Endothelial cell (in vitro differentiated cells): ENCODE measurements at places on chromosomes 5 and 9.

DNA sequence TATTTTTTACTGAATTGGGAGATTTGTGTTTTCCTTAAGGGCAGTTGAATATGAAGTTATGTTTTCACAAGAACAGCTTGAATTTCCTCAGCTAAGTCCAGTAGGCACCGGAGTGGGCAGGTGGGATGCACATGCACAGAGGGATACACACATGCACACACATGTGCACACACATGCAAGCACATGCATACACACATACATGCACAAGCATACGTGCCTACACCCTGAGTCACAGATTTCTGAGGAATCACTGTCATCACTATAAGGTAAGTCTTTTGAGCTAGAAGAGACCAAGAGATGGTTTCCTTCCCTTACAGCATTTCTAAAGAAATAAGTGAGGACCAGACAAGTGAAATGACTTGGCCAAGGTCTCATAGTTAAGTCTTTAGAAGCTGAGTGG lies 8.7 kb downstream of the ENTREP1 start:
- no peak for DNase-seq

DNA sequence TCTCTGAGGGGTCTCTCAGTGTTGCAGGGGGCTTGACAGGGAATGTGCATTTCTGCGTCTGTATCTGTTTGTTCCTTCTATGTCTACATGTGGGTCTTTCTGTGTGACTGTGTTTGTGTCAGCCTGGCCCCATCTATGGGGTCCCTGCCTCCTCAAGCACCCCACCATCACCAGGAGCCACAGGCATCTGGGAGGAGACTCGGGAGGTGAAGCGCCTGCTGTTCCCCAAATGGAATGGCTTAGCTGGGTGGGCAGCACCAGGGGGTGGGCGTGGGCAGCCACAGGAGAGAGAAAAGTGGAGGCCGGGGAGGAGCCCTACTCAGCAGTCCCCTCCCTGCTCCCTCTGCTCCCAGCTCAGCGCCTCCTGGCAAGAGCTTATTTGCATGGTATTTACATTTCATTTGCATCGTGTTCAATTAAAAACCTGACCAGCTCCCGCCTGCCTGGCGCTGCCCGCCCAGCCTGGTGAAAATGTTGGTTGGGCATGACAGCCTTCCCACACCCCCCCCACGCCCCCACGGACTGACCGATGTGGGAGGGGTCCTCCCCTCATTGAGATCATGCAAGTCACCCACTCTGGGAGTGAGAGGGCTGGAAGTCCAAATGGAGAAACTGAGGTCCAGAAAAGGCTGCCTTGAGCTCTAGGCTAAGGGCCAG lies 50.5 kb downstream of the CXXC5 start:
- peak; percentile 71 for DNase-seq

- peak; percentile 7 for DNase-seq
Observed at GRCh38 chr5:43193181-43193893, 1.3 kb downstream of the NIM1K start.

- no peak for DNase-seq
Observed at GRCh38 chr9:134144801-134145200, 8.9 kb downstream of the WDR5 start.

DNA sequence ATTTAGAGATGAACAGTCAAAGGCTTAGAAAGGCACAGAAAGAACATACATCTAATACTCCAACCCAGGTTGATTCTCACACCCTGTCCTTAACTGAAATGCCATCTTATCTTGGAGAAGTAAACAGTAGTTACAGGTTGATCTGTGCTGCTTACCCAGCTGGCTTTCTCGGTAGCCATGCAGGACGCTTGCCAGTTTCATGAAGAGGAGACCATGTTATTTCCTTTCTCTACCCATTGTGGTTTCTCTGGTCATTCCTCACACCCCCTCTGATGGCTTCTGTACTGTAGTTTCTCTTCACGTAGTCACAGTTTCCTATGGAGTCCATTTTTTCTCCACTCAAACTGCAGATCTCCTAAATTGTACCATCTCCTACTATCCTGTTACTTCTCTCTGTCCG lies 206.0 kb downstream of the SGCD start:
- DNase-seq: no peak

- no peak for DNase-seq
Observed at GRCh38 chr5:112737070-112737462, 619 bp upstream of the APC start.

GRCh38 chr5:150517272-150518152 lies 9.6 kb downstream of the NDST1 start:
- no peak for DNase-seq

DNA sequence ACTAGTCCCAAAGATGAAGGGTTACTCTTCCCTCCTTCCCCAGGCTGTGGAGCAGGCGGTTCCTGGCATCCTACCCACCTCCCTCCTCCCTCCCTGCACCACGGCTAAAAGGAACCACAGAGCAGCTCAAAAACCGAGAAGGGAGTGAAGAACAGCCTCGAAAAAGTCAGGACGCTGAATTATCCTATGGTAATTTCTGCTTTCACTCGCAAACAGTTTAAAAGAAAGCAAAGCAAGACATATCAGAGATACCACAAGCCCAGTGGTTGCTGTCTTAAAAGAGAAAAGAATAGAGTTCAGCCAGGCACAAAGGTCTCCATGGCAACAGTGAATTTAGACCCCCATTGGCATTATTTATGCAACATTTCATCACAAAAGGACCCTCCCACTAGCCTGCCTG lies 315.4 kb downstream of the CTNND2 start:
- peak; percentile 29 for DNase-seq

- no peak for DNase-seq
Observed at GRCh38 chr9:94901019-94901363, 174.5 kb downstream of the AOPEP start.

- DNase-seq: no peak
Observed at GRCh38 chr9:137157618-137158415, 12.0 kb downstream of the LRRC26 start.

GRCh38 chr9:134544388-134545214 lies 97.0 kb upstream of the COL5A1 start:
- DNase-seq: no peak

DNA sequence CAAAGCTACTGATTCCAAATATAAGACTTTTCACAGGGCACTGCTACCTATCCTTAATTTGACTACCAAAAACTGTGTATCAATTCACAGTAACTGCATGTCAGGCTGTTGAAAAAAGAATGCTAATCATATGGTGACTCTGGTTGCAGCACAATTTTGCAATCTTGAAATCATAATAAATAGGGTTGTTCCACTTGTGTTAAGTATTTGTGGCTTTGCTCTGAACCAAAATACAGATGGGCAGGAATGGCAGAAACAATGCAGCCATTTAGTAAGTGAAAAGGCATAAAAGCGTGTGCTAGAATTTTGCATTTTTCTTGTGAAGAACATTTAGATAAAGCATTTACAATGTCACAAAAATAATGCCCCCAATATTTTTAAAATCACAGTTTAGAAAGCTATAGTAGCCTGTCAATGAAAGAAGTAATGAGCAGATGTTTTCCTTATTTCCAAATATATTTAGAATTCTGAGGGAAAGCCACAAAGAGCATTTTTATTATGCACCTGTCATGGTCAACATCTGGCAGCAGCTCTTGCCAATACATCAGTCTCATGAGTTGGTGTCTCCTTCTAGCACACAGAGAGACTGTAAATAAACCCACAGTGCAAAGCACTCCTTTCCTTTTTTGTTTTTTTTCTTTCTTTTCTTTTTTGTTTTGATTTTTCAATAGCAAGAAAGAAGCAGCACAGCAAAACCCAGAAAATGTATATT lies 54.8 kb upstream of the PAM start:
- no peak for DNase-seq

DNA sequence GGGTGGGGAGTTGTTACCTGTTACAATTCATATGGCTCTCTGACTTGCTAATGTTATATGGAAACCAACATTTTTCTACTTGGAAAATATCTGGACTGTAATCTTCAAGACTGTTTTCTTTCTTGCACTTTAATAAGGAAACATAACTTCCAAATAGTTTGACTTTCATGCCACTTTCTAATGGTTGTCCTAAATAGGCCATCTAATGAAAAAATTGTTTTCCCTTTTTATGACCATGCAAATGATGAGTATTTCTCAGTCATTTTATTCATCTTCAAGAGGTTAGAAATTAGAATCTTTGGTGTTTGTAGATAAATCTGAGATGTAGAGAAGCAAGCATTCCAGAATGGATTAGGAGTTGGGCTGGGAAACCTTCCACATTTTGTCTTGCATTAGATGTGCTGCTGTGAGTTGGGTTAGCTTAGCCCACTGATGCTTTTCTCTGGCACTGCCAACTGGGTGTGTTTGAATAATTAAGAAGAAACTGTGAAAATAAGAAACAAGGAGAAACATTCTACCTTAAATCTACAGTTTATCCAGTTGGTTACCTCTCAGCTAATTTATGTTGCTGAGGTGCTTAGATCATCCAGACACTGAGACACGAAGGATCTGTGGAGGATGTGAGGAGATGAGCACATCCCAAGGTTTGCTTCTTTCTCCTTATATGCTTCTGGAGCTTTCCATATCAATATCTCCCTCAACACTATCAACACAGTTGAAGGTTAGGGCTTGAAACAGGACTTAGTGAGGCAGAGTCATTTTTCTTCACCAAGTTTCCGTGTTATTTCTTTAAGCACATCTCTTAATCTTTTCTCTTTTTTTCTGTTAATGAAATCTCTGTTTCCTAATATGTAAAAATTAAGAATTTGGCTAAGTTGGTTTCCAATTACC lies 2.7 kb downstream of the RASGRF2 start:
- no peak for DNase-seq

GRCh38 chr9:134325813-134326723 lies at the start of gene RXRA:
Gene RXRA (plus strand): TSS chr9:134326455. CDS start chr9:134326632, 177 bp downstream.
- DNase-seq: peak; percentile 82

- peak; percentile 56 for DNase-seq
Observed at GRCh38 chr5:72817076-72817481, 618 bp downstream of the TNPO1 start.

DNA sequence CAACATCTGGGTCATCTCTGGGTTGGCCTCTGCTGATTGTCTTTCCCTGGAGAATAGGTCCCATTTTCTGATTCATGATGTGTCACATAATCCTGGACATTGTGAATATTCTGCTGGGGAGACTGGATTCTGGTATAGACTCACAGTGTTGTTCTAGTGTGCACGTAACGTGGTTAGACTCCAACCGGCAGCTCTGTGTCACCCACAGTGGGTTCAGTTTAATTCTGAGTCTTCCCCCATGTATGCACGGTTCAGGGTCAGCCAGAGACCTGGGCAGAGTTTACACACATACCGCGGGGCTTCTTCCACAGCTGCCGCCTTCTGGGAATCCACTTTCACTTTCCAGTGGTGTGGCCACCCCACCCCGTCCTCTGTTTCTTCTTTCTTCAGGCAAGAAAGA lies 38.0 kb upstream of the LRRC14B start:
- no peak for DNase-seq

- DNase-seq: no peak
Observed at GRCh38 chr5:107502676-107503060, 168.1 kb downstream of the EFNA5 start.

DNA sequence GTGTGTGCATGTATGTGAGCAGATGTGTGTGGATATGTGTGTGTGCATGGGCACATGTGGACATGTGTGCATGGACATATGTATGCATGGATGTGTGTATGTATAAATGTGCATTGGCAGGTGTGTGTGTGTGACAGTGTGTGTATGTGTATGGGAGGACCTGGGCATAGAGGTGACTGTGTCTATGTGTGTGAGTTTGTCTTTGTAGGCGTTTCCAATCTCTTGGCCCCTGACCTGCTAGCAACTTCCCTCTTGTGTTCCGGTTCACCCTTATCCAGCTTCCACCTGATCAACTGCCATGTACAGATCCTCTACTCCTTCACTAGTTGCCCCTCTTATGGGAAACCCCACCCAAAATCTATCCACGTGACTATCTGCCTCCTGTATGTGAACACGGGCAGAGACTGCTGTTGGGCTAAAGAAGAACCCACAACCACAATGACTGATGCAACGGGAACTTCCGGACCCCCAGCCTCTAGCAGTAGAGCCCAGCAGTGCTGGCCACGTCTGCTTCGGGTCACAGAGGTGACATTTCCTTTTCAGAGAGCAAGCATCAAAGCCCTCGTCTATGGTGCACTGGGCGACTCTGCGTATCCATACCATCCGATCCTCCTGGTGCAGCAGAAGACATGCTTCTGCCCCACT lies 24.9 kb upstream of the GADD45G start:
- no peak for DNase-seq

DNA sequence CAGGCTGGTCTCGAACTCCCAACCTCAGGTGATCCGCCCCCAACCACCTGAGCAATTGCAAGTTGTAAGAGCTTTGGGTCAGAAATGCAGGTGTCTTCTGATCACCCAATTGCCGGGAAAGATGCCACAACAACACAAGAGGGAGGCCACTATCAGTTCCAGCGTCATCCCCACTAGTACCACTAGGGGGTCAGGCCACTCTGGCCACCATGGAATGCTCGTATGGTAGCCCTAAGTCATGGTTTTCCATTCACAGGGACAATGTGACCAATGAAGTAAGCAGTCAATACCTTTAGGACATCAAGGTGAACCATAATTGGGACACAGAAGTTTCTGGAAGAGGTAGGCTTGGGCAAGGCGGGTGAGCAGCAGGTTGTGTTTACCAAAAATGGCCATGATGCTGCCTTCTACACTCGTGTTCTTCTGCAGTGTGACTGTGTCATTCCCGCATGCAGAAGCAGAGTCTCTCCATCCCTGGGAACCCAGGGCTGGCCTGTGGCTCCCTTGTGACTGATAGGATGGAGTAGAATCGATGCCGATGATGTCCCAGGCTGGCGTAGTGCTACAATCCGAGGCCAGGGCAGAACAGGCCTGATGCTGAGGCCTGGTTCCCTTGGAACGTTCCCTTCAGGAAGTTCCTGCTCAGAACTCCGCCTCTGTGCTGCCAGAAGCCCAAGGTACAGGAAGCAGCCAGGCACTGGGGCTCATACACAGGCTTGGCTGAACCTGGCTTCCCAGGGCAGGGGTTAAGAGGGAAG lies 42.2 kb upstream of the ANKRD33B start:
- no peak for DNase-seq

GRCh38 chr9:136107155-136107952 lies 11.3 kb downstream of the TMEM250 start:
- no peak for DNase-seq

DNA sequence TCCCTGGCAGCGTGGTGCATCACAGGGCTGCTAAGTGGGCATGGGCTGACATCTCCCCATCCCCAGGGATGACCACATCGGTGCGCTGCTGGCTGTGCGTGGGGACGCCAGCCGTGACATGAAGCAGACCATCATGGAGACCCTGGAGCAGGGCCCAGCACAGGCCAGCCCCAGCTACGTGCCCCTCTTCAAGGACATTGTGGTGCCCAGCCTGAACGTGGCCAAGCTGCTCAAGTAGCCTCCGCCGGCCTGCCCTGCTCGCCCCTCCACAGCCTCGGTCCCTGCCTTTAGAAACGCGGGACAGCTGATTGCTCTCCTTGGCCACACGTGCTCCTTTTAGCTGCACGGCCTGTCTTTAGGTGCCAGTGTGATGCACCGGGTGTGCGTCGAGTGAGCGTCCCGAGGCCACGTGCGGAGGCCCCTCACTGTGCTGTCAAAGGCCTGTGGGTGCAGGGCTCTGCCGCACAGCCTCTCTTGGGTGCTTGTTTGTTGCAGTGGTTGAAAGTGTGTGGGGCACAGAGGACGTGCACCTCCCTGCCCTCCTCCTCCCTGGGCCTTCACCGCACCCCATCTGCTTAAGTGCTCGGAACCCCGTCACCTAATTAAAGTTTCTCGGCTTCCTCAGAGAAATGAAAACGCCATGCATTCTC lies 23.8 kb downstream of the EXOC3 start:
- DNase-seq: no peak
